ENCODE measurements at places on chromosomes 6 and 20. TPM values are rescaled to one million over a fixed set of nuclear protein-coding genes. Genes with fewer than 3 reads are reported as not detected.

VEGFA gene
- total RNA-seq: 63.1 TPM

LAMP5 gene
- 0.66 TPM for total RNA-seq

MLN gene
- not detected for total RNA-seq

LPA gene
- not detected for total RNA-seq

GRCh38 chr6:112634376-112634775, 287.2 kb downstream of the RFPL4B start:
- H3K27ac ChIP-seq: no peak overlapping the region
- DNase-seq: no peak
- no peak overlapping the region for H3K4me3 ChIP-seq
- H3K36me3 ChIP-seq: no peaks in the 10 kb centered on the region
- no peaks in the 10 kb centered on the region for H3K27me3 ChIP-seq

DNA sequence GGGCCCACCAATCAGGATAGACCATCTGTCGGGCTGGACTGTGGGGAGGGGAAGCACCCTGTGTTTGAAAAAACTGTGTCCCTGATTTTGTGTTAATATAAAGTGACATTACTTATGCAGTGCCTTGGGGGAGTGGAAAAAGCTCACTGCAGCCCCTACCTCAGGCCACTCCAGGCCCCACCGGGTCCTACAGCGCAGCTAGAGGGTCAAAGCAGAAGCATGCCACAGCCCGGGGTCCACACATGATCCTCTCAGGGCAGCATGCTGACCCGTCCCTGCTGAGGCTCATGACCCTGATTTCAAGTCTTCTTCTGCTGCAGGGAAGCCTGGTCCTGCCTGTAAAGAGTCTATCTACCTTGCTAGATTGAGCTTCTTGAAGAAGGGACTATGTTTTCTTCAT, 133.0 kb upstream of the PLCB4 start:
- no peak overlapping the region for H3K4me3 ChIP-seq
- peaks cover 2% of the 10 kb centered on the region for H3K27me3 ChIP-seq
- H3K27ac ChIP-seq: no peak overlapping the region
- peaks cover 3% of the 10 kb centered on the region for H3K4me1 ChIP-seq

DNA sequence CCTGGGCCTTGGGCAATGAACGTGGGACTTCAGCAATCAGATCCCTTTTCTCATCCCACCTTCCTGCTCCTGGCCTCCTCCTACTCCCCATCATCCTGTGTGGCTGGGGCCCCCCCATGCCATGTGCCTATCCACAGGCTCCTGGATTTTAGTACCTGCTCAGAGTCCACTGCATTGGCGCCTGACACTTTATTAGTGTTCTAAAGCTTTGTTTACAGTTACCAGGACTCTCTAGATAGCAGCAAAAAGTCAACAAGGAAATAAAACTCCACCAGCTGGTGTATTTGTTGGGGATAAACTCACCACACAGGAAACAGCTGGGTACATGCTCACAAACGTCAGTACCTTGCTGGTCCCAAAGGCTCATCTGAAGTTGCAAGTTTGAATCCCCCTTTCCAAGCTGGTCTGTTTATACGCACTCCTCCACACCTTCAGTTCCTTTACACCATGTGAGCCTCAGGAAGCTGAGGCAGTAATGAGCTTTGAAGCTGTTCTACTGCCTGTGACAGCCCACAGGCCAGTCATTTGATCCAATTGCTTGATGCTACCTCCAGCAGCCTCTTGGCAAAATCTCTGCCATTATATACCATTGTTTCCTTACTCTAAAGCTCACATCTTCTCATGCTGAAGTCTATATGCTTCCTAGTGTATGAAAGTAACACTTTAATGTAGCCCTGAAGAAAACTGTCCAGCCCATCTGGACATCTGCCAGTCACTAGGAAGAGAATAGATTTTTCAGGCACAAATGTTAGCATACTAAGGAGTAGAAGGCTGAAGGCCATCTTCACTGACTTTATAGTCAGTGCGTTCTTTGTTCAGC, 76.6 kb downstream of the ANKEF1 start:
- H3K27ac ChIP-seq: no peak overlapping the region
- H3K4me3 ChIP-seq: no peak overlapping the region
- peak; percentile 12 for DNase-seq
- H3K4me1 ChIP-seq: no peaks in the 10 kb centered on the region
- no peaks in the 10 kb centered on the region for H3K36me3 ChIP-seq
- no peaks in the 10 kb centered on the region for H3K27me3 ChIP-seq

Data from muscle of leg (tissue), 16 donors.